ENCODE measurements at places on chromosomes 5 and 9. TPM values are rescaled to one million over a fixed set of nuclear protein-coding genes. Genes with fewer than 3 reads are reported as not detected.

GHR gene
- not detected for total RNA-seq

CTSL gene
- total RNA-seq, result 0.74 TPM

KCNN2 gene
- total RNA-seq, result not detected

ACTBL2 gene
- total RNA-seq, result not detected

DMRT2 gene
- not detected for total RNA-seq

SLC6A7 gene
- total RNA-seq, result not detected

UBAP1 gene
- total RNA-seq, result 27.0 TPM

TMEM174 gene
- not detected for total RNA-seq

SPINK6 gene
- not detected for total RNA-seq

DCANP1 gene
- total RNA-seq, result 0.10 TPM

SHB gene
- 1.5 TPM for total RNA-seq

DNM1 gene
- total RNA-seq, result 1.3 TPM

FRRS1L gene
- not detected for total RNA-seq

TAF1L gene
- not detected for total RNA-seq

PCDHB2 gene
- total RNA-seq, result not detected

SPINK13 gene
- total RNA-seq, result not detected

SLC4A9 gene
- not detected for total RNA-seq

TOPORS gene
- total RNA-seq, result 21.5 TPM

LCN6 gene
- total RNA-seq, result not detected

AQP7 gene
- total RNA-seq, result not detected

PCSK5 gene
- total RNA-seq, result not detected

LCN9 gene
- not detected for total RNA-seq

DMGDH gene
- 0.87 TPM for total RNA-seq

FAM240B gene
- total RNA-seq, result not detected

NCS1 gene
- 0.39 TPM for total RNA-seq

FGF1 gene
- not detected for total RNA-seq

PCDHA11 gene
- total RNA-seq, result not detected

CD274 gene
- 7.0 TPM for total RNA-seq

ALAD gene
- total RNA-seq, result 40.1 TPM

CARTPT gene
- not detected for total RNA-seq

SPINK4 gene
- total RNA-seq, result not detected

GABRA6 gene
- total RNA-seq, result not detected

SLC36A2 gene
- not detected for total RNA-seq

PCDHGB1 gene
- total RNA-seq, result 0.69 TPM

MARVELD2 gene
- total RNA-seq, result 1.7 TPM

SLCO6A1 gene
- total RNA-seq, result not detected

HDAC3 gene
- total RNA-seq, result 85.5 TPM

LECT2 gene
- total RNA-seq, result not detected
